AG08395 (cell line): ENCODE measurements at places on chromosomes 7 and 10.

DNA sequence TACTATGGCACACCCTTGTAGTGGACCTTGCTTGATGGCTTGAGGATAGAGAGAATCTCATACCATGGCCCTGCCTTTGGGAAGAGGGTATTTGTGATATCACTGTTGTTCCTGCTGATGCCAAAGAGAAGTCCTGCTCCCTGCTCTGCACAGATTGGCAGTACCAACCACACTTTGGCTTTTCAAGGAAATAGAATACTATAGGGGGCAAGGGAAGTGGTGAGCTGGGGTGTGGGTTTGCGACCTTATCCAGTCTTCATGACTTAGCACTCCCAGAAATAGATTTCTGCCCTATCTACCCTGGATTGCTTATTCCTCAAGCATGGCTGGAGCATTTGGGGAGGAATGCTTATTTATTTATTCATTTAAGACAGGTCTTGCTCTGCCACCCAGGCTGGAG, 6.8 kb upstream of the MAPK8 start:
- no peak for DNase-seq

- DNase-seq = no peak
Measured at GRCh38 chr10:76523791-76524351, 1092.4 kb downstream of the LRMDA start.

DNA sequence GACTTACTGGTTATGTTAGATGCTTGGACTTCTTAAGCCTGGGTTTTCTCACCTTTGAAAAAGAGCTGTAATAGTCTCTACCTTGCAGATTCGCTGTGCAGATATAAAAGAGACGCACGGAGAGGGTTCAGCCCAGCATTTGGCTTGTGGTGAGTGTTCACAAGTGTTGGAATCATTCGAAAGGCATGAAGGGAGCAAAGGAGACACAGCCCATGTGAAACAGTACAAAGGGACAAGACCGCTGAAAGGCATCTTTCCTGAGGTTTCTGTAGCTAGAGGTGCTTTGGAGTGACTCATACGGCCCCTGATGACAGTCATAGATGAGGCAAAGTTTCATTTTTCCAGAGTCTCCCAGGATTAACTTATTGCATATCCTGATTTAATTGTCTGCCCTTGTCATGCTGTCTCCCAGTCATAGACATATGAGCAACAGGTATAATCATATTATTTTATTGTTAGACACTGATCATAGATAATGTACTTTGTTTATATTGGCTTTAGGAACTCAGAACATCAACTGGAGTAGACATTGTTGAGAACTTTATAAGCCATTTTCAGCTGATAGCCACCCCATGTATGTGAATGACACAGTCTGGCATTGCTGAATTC, 171.1 kb downstream of the ADRA2A start:
- peak; percentile 18 for DNase-seq

DNA sequence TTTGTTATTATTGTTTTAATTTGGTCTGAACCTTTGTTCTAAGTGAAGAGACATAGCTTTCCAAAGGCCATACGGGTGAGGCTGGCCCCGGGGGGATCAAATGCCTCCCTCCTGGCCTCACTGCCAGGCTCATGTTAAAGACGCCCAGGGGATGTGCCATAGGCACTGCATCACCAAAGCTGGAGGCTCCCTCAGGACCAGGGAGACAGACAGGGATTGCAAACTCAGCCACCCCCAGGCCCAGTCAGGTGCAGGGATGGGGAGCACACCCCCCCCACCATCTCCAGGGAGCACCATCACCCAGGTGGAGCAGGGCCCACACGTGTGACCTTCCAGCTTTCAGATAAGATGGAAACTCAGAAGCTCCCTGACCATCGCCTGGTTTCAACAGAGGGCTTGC, 96.0 kb upstream of the DNAAF5 start:
- DNase-seq = no peak

DNA sequence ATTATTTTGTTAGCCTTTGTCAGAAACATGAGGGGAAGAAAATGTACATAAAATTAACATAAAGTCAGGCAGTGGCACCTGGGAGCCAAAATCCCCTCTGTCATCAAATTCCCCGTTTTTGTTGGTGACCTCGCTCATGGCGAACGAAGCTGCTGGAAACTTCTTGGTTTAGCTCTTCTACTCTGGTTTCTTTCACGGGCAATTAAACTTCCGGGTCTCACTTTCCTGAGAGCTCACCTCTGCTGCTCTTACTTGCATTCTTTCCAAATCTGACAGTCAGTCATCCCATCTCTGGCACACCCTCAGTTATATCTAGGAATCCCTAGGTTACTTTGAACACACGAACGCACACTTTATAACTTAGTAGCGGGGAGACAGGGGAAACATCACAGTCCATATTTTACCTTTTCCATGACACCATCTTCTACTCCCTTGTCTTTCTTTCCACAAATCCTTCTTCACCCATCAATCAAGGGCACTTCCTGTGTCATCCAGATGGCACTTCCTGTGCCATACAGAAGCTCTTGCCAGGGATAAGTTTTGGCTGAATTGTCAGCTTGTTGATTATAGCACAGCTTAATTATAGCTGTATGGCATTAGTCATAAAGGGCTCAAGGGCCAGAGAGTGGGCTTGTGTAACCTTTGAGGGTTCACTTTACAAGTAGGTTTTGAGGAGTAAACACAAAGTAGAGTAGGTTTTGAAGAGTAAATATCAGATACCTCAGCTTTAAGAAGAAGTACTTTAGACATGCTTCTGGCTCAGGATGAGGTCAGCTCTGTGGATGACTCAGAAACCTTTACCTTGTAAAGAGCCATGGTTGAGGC, 105.1 kb downstream of the GATA3 start:
- no peak for DNase-seq
